ENCODE measurements at places on chromosomes 2 and 18.

DNA sequence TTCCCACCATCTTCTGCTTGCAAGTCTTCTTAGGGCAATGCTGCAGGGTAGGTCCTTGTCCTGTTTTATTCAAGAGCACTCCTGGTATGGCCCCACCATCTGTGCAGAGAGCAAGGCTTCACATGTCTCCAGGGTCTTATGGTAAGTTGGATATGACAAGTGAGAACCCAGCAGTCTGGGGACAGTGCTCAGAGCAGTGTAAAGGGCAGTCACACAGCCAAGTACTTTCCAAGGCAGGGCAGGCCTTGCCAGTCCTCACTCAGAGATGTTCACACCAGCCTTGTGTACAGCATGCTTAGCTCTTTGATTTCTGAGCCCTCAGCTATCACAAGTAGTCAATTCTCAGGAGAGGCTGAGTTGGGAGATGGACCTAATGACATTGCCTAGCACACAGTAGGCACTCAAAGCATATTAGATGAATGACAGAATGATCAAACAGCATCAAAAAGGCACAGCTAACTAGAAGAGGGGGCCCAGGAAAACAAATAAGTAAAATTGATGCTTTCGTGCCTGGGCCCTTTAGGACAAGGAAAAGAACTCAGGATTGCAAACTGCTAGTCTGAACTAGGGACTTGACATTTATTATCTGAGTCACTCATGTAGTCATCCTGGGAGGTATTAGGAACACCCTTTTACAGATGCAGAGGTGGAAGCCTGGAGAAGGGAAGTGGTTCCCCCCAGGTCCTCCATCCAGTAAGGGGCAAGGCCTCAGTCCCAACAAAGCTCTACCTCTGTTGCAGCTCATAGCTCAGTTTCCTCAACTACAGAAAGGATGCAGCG is 86.7 kb upstream of the CTAGE1 start:
- DNase-seq: no peak

- peak; percentile 23 for DNase-seq
Observed at GRCh38 chr18:43563780-43564179, 286.5 kb upstream of the SYT4 start.

GRCh38 chr2:223644136-223644535 is 42.0 kb upstream of the SCG2 start:
- no peak for DNase-seq

DNA sequence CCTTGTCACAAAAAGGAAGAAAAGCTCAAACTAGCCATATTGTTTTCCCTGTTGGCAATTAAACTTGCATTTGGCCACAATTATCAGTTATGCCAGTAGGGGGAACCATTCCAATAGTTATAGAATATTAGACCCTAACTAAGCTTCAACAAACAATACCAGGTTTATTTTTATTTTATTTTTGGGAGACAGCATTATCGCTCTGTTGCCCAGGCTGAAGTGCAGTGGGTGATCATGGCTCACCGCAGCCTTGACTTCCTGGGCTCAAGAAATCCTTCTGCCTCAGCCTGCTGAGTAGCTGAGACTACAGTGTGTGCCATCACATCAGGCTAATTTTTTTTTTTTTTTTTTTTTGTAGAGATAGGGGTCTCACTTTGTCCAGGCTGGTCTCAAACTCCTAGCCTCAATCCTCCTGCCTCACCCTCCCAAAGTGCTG is 102.1 kb downstream of the ATAD2B start:
- peak; percentile 22 for DNase-seq

- no peak for DNase-seq
Observed at GRCh38 chr2:86783615-86784339, 6.9 kb downstream of the CD8A start.

GRCh38 chr18:25053466-25053865 is 298.5 kb downstream of the ZNF521 start:
- no peak for DNase-seq

GRCh38 chr2:228703152-228703551 is 521.7 kb upstream of the SPHKAP start:
- DNase-seq: no peak

DNA sequence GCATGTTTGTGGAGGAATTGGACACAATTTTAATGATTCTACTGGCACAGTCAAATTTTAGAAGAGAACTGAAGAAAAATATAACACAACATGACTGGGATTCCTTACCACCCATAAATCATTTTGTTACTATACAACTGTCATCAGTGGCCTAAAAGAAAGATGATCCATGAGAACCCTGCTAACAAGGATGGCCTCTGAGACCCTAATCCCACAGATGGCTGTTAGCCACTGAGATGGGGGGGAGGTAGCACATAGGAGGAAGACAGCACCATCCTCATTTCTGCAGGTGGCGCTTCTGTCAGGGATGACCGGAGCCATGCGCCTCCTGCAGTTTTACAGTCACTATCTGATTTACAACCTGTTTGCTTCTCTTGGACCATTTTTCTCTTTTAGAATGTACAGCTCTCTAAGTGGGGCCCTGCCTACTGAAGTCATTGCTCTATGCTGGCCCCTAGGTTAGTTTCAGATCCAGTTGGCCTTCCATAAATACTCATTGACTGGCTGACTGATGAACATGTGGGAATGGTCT is 279.8 kb downstream of the NAPG start:
- DNase-seq: no peak

GRCh38 chr18:68721681-68722583 is 7.0 kb upstream of the TMX3 start:
- DNase-seq: no peak

DNA sequence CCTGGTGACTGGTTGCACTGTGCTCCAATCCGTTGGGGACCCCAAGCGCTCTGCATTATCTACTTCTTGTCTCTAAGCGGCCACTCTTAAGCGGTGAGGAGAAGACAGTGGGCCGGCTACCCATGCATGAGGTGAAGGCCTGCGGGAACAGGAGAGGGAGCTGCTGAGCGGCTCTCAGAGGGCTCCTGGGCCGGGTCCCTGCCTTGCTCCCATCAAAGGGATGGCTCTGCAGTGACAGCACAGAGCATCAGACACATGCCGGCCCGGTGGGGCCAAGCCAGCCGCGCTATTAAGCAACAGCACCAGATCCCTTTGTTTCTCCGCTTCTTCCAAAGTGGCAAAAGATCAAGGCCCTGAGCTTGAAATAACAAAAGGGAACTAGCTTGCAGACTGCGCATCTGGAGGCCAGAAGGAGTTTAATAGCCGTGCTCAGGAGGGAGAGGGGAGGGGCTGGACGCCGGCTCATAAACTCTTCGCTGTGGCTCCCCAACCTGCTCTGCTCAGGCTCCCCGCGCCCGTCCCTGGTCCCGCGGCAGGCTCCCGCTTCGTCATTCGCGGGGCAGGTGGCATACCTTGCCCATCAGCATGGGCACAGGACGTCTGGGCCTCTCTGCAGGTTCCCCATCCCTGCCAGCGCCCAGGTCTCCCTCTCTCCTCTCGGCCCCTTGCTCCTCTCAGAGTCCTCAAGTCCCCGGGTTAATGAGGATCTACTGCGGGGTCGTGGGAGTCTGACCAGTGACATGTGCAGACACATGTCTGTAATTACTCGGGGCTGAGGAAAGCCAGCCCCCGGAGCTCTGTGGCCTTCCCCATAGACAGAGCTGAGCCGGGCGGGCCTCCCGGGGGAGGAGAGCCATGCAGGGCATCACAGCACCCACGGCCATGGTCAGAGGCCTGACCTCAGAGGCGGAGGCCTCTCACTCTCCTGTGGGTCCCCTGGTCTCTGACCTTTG is 96.7 kb downstream of the ASB1 start:
- peak; percentile 85 for DNase-seq

GRCh38 chr18:45046961-45047360 is 366.3 kb downstream of the SETBP1 start:
- DNase-seq: no peak

DNA sequence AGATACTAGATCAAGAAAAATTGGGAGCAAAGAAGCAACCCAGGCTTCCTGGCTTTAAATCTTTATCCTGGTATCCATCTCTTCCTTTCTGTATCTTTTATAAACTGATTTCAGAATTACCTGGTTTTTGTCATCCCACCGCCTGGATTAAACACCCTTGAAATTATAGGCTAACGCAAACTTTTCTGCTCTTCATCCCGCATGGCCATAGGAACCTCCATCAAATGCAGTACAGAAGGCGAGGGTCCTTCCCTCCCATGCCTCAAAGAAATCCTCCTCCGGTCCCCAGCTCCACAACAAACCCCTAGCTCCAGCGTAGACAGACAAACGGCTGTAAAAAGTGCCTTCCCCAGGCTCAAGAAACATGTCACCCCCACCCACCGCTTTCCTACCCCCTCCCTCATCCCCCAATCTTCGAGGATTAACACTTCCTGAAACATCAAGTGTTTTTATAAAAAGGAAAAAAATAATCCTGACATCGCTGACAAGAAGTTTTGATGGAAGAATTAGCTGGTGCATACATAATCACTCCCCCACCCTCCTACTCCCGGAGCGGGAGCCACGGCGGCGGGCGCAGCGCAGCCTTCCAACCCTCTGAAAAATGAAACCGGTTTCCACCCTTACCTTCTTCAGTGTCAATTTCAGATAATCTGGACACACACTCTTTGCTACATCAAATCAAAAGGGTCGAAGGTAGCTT is 7.6 kb downstream of the DLX1 start:
- peak; percentile 18 for DNase-seq

DNA sequence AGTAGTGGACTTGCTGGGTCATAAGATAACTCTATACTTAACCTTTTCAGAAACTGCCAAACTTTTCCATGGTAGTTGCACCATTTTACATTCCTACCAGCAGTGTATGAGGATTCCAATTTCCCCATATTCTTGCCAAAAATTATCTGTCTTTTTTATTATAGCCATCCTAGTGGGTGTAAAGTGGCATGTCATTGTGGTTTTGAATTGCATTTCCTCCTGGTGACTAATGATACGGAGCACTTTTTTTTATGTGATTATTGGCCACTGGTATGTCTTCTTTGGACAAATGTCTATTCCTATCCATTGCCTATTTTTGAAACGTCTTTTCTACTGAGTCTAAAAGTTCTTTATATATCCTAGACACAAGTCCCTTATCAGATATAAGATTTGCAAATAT is 44.3 kb downstream of the CACNB4 start:
- no peak for DNase-seq

DNA sequence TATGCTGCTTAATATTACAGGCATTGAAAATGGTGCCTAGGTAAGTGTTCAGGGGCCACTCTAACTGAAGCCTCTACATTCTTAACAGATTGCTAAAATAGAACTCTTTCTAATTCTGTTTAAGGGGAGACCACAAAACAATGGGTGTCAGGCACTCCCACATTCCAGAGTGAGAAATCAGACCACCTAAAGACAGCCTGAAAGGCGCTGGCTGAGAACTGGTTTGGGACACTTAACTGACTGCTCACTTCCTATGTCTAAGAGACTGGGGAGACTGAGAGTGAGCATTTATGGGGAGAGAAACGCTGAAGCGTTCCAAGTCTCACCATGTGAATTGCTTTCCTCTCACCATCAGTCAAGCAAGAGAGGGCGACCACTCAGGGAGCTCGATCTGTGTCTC is 108.8 kb upstream of the ITGB6 start:
- DNase-seq: no peak

DNA sequence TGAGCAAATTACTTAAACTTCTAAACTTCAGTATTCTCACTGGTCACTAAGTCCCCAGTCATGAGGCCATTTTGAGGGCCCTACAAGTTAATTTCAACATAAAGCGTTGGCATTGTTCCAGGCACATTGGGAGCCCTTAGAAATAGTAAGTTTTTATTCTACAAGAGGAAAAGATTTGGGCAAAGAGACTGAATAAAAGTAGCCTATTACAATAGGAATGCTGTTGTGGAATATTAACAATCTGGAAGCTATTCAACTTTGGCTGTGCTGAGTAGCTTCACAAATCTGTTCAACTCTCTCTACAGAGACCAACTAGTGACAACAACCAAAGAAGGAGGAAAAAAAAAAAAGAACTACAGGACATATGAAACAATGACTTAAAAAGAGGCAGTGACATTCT is 1287.5 kb upstream of the NXPH2 start:
- DNase-seq: no peak

All from ELF-1 (cell line).